ENCODE measurements at places on chromosomes 7 and 10. TPM values are rescaled to one million over a fixed set of nuclear protein-coding genes. Genes with fewer than 3 reads are reported as not detected.
A peak's percentile ranks its signal among the peaks of the same experiment; 100 is the strongest.

DNA sequence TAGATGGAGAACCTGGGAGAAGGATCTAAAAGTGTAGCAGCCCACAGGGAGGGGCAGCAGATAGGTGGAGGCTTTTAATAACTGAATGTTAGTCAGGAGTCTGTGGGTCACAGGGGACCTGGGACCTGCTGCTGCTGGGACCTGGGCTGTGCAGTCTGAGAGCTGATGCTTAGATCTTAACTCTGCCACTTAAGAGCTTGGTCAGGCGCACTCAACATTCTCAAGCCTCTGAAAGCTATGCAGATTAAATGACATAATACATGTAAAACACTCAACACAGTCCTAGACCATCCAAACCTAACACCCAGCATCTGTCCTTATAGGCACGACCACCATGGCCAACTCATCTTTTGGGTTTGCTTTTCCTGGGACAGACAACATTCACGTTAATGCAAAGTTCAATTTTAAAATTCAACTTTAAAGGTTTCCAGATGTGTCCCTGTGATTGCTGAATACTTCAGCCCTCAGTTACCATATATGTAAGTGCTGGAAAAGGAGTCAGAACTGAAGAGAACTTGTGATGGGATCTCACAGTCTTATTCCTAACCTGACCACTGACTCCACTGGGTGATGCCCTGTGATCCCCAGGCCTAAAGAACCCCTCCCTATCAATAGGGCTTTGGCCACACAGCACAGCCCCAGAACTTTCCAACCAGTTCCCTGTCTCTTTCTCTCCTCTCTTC lies 321.0 kb downstream of the PLXNA4 start:
- H3K4me1 ChIP-seq, result no peaks in the 10 kb centered on the region
- no peaks in the 10 kb centered on the region for H3K27me3 ChIP-seq
- H3K27ac ChIP-seq, result no peak overlapping the region
- no peaks in the 10 kb centered on the region for H3K36me3 ChIP-seq
- DNase-seq, result no peak
- no peak overlapping the region for H3K4me3 ChIP-seq

GRCh38 chr10:124003871-124004662 lies 89.3 kb downstream of the CHST15 start:
- H3K4me1 ChIP-seq, result no peaks in the 10 kb centered on the region
- H3K27ac ChIP-seq, result no peak overlapping the region

- H3K27ac ChIP-seq, result peak overlapping the region; percentile 88
- H3K36me3 ChIP-seq, result peaks cover 11% of the 10 kb centered on the region
- H3K4me3 ChIP-seq, result peak overlapping the region; percentile 71
- H3K4me1 ChIP-seq, result peaks cover 28% of the 10 kb centered on the region
These were observed 496 bp downstream of the BRI3 start for GRCh38 chr7:98281757-98282606.

The IFIT1 gene
- total RNA-seq, result 25.8 TPM

The LRRC4 gene
- total RNA-seq, result 0.33 TPM

The SMNDC1 gene
- total RNA-seq, result 7.2 TPM

All from fibroblast of lung (primary cell).